Esophagus squamous epithelium (tissue), 5 donors: ENCODE measurements at places on chromosomes 11 and 22.

DNA sequence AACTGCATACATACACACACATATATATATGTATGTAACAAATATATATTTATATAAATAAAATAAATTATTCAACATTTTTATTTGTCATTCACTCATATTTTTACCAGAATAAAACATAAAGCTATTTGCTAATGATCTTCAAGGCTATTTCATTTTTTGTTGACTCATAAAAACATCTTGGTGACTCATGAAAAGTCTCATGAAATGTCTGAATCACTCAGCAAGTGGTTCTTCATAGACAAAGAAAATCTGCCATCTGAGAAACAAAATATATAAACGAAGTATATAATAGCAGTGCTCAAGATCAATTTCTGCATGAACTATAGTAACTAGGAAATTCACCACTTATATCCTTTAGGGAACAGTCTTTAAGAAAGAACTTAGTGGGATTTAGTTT, 764.8 kb upstream of the FAT3 start:
- DNase-seq, result no peak

DNA sequence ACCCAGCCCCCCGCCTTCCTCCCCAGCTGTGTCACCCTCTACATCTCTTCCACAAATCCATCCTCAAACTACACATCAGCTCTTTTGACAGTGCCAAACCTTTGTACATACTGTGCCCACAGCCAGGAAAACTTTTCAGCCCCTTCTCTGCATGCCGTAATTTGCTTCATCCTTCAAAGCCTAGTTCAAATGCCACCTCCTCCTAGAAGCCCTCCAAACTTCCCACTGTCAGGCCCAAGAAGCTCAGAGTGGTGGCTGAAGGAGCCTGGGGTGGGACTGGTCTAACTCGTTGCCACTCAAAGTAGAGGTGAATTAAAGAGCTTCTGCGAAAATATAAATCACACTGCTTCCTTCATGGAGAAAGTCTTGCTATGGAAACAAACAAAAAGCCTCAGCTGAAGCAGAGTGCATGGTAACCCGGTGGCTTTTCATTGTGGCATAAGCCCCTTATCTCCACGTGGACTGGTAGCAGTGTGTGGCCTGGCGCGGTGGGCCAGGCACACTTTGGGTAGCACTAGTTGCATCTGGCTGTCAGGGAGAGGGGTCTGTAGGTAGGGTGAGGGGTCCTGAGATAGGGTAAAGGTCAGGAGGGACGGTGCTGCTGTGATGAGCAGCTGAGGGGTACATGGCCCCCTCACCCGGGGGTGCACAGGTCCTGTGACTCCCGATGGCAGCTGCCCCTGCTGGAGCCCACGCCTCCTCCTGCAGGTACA, 76.9 kb downstream of the MYO7A start:
- DNase-seq, result no peak

GRCh38 chr11:23976841-23977271, 520.0 kb upstream of the LUZP2 start:
- no peak for DNase-seq

- DNase-seq, result no peak
Observed at GRCh38 chr22:25551396-25551795, 13.1 kb upstream of the GRK3 start.

- DNase-seq, result no peak
Observed at GRCh38 chr11:71115770-71116692, 136.3 kb downstream of the SHANK2 start.

DNA sequence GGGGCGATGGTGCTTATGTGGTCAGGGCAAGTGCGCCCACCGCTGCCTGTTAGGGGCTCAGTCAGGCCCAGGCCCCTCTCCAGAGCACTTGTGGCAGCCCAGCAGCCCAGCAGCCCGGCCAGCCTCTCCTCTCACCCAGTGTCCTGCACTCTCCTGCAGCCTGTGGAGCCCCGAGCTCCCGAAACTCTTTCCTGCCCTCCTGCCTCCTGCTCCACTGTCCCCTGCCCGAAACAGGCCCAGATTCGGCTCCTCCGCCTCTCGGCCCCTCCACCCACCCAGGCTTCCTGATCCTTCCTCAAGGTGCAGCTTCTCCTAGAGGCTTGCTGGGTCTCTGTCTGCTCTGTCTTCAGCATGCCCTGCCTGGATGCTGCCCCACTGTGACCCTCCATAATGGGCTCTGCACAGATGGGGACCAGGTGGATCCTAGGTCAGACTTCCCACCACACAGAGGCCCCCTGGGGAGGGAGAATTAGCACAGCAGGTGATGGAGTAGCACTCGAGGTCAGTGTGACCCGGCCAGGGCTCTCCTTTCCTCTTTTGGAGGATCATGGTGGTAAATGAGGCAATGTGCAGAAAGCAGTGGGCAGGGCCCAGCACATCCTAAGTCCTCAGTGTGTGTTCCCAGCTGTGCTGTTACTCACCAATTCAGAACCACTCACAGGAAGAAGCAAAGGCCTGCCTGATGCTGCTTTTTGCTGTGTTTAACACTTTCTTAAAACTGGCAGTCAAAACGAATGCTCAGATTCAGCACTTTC, 18.6 kb upstream of the NAP1L4 start:
- DNase-seq, result no peak

DNA sequence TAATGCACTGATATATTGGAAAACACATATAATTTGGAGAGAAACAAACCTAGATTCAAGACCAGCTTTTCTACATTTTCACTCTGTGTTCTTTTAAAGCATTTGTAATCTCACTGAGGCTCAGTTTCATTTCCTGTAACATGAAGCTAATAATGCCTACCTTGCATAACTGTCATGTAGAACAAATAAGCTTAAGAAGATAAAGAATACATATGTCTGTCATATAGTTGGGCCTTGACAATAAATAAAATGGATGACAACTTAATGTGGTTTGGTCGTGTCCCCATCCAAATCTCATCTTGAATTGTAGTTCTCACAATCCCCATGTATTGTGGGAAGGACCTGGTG, 35.2 kb upstream of the FIBIN start:
- no peak for DNase-seq

- peak; percentile 2 for DNase-seq
Observed at GRCh38 chr11:88543902-88544655, 206.5 kb upstream of the CTSC start.

- DNase-seq, result no peak
Observed at GRCh38 chr11:816433-816779, 2.3 kb upstream of the PNPLA2 start.

DNA sequence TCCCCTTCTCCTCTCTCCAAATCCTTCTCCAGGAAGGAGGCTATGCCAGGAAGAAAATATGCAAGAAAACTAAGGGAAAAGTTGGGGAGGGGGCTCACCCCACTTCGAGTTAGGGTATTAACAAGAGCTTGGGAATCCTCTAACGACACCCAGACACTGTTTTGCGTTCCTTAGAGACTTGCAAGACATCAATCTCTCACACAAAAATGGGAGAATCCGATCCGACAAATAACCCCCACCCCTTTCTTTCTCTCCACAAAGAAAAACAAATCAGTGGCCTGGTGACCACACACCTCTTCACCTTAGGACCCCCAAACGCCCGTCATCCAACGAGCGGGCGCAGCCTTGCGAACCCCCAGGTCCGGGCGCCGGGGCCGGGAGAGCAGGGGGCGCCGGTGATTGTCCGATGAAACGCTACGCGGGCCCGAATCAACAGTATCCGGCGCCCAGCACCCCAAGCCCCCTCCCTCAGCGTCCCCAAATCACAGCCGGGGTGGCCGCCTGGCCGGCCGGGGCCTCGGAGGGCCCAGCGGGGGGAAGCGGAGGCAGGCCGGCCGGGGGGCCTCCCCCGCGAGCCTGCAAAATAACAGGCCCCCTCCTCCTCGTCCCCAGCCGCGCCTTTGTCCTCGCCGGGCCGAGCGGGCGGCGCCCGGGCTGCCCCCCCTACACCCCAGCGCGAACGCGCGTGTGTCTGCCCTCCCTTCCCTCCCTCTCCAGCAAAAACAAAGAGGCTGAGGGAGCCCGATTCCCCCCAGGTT, 690 bp downstream of the CSNK1E start:
- DNase-seq, result no peak

DNA sequence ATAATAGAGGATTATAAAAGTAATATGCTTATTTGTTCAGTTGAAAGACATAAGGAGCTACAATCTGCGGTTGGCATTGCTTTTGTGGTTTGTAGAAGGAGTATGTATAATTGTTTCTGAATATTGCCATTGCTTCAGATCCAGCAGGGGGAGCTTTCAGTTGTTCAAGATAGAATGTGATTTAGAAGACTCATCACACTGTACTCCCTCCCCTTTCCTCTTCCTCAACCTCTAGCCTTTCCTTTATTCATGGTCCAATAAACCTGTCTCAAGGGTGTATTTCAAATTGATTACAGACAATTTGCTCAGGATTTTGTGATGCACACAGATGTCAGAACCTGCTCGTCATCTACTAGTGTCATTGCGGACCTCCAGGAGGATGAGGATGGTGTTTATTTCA, 9.8 kb downstream of the PRMT3 start:
- no peak for DNase-seq

DNA sequence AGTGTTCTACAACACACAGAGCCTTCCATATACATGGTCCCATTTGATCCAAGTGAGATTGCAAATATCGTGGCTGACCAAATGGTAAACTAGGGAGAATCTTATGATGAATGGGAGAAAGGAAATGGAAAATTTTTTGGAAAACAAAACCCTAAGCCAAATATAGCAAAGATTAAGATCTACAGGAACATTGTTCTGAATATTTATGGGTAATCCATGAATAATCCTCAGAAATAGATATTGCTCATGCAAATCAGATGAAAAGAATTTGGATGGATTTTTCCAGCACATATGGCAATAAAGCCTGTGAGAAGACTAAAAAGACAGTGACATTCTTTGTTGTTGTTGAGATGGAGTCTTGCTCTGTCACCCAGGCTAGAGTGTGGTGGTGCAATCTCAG, 21.7 kb upstream of the PRDM10 start:
- no peak for DNase-seq

DNA sequence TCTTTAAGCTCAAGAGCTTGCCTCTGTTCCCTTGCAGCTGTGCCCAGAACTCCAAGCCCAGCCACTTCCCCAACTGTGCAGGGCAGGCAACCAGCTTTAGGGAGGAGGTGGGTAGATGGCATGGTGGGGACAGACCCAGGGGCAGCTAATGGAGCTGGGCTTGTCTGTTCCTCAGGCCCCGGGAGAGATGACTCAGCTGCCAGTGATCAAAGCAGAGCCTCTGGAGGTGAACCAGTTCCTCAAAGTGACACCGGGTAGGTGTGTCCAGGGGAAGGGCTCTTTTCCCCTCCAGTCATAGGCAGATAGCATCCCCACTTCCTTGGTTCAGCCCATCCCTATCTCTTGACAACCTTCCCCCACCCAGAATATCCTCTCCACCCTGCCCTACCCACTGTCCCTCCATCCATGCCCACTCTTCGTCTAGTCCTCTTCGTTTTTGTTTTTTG, 32.4 kb downstream of the CREB3L1 start:
- no peak for DNase-seq

- no peak for DNase-seq
Observed at GRCh38 chr11:937841-938261, 12.2 kb downstream of the AP2A2 start.

DNA sequence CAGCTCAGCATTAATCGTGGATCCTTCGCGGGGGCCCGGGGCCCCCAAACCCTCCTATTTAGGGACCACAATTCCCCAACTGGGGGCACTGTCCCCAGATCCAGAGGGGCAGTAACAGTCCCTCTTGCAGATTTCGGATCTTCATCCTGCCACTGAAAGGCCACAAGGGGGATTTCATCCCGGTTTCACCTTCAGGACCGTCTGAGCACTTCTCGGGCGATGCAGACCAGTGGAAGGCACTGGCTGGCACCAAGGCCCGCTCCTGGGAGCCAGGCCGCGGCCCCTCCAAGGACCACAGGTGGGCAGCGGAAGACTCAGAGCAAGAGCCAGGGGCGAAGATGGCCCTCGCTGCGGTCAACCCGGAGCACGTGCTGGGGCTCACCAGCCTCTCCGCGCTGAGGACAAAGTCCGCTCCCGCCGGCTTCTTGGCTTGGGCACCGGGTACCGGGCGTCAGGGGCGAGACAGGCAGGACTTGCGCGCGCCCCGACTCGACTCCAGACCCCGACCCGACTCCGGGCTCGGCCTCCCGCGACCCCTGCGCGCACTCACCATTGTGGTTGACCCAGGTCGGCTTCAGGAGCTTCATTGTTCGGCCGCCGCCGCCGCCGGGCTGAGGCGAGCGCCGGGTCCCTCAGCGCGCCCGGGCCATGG, 517 bp downstream of the HIRA start:
- no peak for DNase-seq

DNA sequence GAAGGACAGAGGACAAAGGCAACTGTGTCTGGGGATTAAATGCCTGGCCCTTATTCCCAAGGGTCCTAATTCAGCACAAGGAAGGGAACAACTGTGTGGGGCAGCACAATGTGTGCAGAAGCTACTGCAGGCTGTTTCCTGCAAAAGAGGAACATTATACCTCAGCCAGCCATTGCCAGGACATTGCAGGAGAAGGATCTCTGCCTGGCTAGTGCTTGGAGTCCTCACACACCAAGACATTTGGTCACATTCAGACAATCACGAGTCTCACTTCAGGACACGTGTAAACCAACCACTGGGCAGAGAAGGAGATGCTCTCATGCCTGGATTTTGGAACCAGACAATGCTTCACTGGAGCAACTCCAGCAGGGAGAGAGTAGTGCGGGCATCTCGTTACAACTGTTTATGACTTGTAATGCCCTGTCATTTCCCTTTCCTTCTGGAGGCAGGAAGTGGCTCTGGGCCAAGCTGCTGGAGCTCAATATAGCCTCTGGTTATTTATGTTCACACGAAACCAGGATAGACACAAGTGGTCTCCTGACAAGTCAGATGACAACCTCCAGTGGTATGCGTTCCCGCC, 23.9 kb upstream of the ZC3H12C start:
- no peak for DNase-seq

DNA sequence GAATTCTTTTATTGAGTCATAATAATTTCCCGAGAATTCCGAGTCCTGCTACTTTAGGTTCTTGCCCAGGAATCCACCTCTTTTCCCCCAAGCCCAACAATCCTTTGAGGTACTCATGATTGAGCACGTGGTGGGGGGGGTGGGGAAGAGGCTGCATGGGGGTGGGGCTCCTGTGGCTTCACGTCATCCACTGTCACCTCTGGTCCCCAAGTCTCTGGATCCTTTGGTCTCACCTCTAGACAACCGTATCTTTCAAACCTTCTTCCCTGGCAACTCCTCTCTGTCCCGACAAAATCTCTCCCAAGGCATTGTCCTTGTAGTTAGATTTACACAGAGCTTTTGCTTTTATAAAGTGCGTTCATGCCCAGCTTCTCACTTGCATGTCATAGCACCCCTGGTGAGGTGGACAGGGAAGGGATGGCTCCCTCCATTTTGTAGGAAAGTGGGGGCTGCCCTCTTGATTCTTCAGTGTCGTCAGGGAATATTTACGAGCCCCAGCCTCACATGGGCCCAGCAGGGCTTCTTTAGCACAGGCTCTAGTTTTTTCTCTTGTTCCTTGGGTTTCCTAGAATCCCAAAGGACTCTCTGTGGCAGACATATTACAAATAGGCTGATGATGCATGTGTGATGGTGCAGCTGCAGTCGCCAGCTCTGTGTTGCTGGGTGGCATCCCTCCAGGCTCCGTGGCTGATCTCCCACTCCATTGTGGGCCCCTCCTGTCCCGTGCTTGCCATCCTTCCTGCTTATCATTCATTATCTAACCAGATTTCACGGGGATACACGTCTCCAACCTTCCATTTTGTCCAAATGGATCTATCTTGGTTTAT, 8.4 kb downstream of the UCP3 start:
- DNase-seq, result no peak
